Inflammatory macrophage treated with lipopolysaccharide for 1 hour (primary cell): ENCODE measurements at places on chromosomes 12 and 14.

DNA sequence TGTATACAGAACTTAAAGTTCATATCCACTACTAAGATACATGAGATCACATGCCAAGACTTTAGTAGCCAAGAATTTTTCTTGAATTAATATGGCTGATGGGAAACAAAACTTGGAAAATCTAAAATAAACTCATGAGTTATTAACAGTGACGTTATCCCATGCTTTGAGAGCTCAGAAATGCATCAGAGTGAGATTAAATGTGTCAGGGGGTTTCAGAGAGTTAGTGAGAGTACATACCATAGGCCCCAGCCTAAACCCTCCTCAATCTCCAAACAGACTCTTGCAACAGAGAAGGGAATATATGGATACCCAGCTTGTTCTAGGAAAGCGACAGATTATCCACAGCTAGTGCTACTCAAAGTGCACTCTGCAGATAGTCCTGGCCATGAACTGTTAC lies 19.3 kb downstream of the SLC35F4 start:
- DNase-seq = no peak

DNA sequence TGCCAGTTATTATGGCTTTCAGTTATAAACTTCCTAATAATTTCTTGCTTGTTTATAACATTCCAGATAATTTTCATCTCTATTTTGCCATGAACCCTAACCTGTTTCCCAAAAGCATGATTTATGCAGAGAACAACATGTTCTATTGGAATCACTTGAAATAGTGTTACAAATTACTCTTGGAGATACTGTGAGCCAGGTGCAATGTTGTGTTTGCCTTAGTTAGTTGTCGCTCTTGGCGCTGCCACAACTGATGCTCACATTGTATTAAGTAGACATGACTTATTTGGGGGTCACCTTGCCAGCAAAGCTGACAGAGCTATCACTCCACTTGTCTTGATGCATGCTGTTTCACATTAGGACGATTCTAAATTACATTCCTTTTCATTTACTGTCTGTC lies 49.4 kb downstream of the TSPAN8 start:
- DNase-seq = no peak

DNA sequence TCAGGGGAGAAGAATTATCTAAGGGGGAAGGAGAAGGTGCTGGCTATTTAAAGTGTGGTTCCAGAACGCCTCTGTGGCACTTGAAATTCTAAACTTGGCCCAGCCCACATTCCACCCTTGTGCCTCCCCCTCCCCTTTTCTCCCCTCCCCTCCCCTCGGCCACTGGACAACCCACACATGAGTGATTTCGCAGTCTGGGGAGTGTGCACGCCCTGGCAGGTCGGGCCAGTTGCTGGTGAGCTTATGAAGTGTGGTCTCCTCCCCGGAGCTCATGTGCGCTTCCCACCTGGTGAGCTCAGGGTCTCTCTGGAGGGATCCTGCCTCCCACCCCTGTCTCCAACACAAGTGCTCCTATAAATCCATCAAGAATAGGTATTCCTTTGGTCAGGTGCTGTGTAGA lies at the start of gene SLC6A13:
SLC6A13 (minus strand) TSS at position 20 of the 400 bp plus-strand sequence. CDS start 2,784 bp downstream, outside the sequence.
- DNase-seq = no peak

GRCh38 chr14:105212541-105213300 lies 31.6 kb upstream of the NUDT14 start:
- no peak for DNase-seq

DNA sequence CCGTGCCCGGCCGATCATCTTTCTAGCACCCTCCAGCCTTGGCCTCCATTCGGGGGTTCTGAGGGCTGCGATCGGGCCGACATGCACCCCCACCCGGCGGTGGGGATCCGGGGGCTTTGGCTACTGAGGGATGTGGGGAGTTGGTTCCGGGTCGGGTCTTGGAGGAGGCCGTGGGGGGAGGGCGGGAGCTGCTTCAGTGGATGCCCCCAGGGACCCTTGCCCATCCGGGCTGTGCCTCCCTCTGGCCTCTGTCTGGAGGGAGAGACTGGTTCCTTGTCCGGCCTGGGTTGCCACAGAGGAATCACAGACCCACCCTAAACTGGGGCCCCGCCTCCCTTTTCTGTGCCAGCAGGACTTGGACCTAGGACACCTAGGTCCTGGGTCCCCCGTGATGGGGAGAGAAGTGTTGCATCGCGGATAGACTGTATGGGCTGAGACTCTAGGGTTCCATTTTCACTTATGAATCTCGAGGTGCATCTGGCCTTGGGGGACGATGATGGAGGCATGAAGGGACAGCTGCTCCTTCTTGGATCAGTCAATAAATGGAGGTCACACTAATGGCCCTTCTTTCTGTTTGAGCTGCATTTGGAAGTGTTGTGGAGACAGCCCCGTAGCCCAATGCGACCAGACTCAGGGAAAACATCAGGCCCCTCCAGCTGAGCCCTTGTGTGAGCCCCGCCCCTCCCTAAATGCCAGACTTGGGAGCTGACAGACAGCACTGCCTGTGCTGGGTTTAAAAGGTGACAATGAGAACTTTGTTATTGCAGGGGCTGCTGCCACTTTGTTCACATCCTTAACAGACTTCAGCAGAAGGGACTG lies 577 bp downstream of the DTX3 start:
- no peak for DNase-seq

DNA sequence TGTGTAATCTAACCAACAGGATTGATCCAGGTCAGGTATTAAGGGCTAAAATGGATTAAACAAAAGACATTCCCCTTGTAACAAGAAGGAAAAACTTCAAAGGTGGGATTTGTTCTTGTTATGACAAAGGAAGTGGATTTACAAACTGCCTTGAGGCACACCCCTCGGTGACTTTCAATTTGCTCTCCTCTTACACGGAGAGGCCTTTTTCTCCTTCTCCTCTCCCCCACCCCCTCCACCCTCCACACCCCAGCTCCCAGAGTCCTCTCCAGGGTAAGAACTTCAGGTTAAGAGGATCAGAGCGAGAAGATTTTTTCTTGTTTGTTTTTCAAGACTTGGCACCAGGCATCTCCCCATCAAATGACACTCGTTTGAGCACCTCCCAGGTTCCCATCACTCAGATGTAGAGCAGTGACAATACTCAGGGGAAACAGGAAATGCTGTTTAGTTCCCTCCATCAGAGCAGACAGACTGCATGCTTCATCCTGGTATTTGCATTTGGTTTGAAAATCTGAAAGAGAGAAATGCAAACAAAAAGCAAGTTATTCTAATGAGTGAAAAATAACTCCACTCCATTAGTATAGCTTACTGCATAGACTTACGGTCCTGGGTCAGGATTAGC lies 77.6 kb upstream of the TMEM260 start:
- DNase-seq = no peak

DNA sequence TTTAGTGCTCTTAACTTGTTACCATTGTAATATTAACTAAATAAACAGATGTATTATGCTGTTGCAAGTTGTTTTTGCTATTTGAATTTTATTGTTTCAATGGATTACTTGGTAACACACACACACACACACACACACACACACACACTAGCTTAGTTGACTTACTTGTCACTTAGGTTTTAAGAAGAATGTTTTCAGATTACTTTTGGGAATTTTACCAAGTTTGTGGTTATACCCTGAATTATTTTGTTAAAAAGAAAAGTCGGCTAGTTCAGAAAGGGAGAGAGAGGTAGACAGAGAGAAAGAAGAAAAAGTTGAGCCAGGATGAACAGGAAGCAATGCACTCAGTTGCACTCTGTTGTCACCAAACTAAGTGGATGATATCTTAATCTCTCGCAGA lies 5.3 kb downstream of the SSTR1 start:
- no peak for DNase-seq

GRCh38 chr14:24291446-24292117 lies 8.0 kb downstream of the DHRS1 start:
- DNase-seq = no peak

DNA sequence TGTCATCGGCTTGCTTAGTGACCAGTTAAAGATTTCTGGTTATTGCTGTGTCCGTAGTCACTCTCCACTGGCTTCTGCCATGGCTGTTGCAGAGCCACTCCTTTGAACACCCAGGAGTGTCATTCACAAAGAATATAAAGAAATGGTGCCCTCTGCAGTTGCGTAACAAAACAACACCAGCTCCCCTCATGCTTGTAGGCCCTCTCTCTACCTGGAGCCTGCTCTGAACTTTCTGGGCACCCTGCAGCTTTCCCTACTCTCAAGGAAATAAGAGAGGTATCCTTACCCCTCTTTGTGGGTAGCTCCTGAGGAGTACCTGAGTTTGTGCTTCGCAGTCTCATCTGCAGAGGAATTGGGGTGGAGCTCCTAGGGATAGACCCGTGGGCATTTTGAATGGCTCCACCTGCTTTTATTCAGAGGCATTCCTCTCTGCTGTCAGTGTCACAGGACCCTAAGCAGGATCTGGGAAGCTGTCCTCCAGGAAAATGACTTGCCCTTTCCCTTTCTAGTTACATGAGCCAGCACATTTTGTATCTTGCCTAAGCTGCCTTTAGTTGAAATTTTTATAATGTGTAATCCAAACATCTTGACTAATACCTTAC lies 97.2 kb upstream of the TMEM260 start:
- no peak for DNase-seq

DNA sequence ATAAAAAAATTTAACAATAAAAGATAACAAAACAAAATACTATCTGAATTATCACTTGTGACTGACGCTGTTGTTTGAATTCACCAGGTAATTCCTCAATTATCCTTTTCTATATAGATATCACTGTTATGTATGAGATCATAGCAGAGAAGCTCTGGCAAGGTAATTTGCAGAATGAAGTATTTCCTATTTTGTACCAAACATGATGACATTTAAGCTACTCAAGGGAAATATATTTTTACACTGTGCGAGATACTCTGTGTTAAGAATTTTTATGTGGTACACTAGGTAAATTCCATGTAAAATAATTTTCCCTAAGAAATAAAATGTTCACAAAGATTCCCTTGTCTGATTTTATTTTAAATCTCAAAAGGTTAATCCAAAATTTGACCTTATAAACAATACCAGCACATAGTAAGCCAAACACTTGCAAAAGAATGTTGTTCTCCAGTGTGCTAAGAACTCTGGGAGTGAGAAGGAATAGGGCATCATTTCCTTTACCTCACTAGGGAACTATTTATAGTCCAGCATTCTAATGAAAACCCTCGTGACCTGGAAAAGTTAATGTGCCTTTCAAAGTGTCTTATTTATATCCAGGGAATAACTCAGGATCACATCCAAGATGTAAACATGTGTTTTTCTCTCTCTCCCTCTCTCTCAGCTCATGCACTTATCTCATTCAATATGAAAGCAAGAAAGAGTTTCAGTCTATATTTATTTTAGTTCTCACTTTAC lies 115.2 kb upstream of the RAP1B start:
- no peak for DNase-seq

DNA sequence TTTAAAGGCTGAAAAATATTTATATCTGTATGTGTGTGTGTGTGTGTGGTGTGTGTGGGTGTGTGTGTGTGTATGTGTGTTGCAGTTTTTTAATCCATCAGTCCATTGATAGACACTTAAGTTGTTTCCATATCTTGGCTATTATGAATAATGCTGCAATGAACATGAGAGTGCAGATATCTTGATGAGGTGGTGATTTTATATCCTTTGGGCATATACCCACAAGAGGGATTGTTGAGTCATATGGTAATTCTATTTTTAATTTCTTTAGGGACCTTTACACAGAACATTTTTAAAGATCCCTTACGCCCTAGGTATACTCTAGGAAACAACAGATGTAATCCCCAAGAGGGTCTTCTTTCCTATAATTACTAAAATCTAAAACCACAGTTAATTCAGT lies 154.5 kb upstream of the CLEC14A start:
- DNase-seq = no peak

DNA sequence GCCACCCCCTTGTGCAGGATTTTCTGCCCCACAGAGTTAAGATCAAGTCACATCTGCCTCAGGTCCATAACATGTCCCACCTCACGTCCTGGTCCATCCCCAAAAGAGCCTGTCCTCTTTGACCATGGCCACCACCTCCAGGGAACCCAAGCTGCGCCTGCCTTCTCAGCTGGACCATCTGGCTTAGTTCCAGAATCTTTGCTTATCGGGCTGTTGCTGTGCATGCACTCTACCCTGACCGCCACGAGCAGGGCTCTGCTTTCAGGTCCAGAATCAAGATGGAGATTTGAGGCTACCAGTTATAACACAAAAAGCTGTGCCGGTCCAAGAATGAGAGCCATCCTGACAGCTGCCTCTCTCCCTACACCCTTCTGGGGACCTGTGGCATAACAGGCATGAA lies 326.7 kb downstream of the DPF3 start:
- no peak for DNase-seq

GRCh38 chr14:55328317-55328716 lies 57.1 kb downstream of the FBXO34 start:
- no peak for DNase-seq

DNA sequence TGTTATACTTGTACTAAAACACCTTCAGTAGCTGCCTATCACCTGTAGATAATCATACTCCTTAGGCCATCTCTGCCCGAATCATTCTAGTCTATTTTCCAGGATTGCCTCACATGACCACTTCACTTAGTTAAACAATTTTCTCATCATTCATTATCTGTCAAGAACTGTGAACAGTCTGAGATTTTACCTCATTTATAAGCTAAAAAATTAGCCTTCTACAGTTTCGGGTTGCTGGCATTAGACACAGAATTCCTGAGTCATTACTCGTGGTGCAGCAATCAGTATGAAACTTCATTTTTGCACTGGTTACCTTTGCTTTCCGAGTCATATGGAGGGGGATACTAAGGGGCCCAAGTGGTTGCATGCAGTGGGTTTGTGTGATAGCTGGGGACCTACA lies 57.6 kb upstream of the OTOGL start:
- no peak for DNase-seq

GRCh38 chr14:82636426-82636825 lies 1102.8 kb upstream of the SEL1L start:
- no peak for DNase-seq

DNA sequence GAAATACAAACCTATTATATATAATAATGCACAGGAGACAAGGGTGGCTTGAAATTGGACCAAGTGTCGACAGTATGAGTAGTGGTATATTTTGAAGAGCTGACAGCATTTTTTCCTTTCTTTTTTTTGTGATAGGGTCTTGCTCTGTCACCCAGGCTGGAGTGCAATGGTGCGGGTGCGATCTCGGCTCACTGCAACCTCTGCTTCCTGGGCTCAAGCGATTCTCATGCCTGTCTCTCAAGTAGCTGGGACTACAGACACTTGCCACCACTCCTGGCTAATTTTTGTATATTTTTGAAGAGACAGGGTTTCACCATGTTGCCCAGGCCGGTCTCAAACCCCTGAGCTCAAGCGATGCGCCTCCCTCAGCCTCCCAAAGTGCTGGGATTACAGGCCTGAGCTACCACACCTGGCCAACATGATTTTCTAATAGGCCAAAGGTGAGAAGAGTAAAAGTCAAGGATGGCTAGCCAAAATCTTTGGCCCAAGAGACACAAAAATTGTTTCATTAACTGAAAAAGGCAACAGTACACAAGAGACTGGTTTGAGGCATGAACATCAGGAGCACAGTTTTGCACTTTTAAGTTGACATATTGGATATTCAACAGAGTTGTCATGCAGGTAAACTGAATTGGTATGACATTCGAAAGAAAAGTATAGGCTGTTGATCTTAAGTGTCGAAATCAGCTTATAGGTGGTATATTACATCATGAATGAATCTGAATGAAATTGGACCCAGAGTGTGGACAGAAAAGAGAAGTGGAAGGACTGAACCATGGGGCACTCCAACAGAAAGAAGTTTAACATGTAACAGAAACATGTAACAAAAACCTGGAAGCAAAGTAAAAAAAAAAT lies 12.5 kb downstream of the HNRNPC start:
- peak; percentile 58 for DNase-seq

GRCh38 chr14:79569072-79569471 lies 642.2 kb downstream of the DIO2 start:
- DNase-seq = no peak

- DNase-seq = no peak
Measured at GRCh38 chr14:71448431-71449315, 483.6 kb upstream of the RGS6 start.

GRCh38 chr12:19085090-19085489 lies 44.4 kb upstream of the PLEKHA5 start:
- no peak for DNase-seq
